ENCODE measurements at places on chromosomes 3 and 15.

DNA sequence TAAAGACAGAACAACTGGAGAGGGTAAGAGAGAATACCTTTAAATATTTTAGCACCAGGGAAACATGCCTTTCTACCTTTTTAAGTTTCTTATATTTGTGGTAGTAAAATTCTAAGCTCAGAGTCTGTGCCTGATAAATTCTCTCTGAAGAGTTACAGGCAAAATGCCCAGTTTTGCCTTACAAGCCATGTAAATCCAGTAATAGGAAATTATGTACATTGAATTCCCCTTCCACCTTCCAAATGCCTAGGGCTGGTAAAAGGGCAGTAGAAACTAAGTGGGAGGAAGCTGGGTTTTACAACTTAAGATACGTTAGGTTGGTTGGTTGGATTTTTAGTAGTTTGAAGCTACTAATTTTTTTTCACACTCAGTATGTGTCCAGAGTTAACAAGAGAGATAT lies 43.1 kb upstream of the TP63 start:
- DNase-seq = no peak

DNA sequence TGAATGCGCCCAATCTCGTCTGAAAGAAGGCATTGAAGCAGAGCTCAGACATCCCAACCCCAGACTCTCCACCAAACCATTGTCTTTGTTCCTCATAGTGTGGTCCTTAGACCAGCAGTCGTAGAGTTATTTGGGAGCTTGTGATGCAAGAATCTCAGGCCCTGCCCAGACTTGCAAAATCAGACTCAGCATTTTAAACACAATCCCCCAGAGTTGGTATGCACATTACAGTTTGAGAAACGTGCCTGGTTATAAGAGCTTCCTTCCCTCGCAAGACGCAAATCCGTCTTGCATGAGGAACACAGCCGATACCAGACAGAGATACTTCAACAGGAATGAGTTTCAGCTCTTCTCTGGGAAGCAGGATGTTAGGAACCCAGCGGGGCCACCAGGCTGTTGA lies 38.9 kb upstream of the IREB2 start:
- DNase-seq = no peak

- no peak for DNase-seq
Measured at GRCh38 chr15:98954411-98954810, 53.2 kb downstream of the PGPEP1L start.

GRCh38 chr3:10757821-10758130 lies 58.3 kb upstream of the SLC6A11 start:
- DNase-seq = no peak

DNA sequence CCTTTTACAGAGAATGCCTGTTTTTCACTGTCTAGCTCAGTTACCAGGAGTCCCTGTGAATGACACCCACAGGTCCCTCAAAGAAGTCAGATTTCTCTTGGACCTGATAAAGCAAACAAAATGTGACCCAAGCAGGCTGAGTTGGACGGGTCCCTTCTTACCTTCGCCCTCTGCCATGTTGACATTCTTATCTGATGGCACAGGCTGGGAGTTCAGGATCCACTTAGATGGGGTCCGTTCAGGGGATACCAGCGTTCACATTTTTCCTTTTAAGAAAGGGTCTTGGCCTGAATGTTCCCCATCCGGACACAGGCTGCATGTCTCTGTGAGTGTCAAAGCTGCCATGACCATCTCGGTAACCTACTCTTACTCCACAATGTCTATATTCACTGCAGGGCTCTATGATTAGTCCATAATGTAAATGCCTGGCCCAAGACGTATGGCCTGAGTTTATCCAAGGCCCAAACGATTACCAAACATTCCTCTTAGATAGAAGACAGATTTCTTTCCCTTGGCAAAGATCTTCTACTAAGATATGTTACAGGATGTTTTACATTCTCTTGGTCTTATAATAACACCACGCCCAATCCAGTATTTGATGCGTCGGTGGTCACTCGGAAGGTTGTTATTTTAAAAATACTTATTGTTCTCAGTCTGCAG lies 179.1 kb downstream of the THSD4 start:
- no peak for DNase-seq

- no peak for DNase-seq
Measured at GRCh38 chr3:154901278-154901677, 178.8 kb upstream of the MME start.

GRCh38 chr3:138344754-138345153 lies 3.6 kb upstream of the MRAS start:
- no peak for DNase-seq
